NCI-H1105 (cell line): ENCODE measurements at places on chromosomes 5 and 9.

DNA sequence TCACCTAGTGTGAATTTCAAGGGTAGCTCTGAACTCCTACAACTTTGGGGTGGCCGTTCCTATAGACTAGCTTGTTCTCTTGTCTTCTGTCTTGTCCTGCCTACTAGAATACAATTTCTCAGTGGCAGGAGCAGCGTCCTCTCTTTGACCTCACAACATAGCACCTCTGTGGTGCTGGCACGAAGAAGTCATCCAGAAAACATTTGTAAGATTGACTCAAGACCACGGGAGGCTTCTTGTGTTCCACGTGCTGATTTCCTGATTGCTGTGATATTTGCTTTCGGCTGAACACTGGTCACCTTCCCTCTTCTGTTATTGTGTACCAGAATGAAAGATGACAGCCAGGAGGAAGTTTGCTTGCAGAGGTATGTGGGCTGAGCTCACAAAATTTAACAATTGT is 27.0 kb downstream of the SLC1A1 start:
- DNase-seq: no peak

GRCh38 chr9:72315089-72315509 is 49.9 kb downstream of the ZFAND5 start:
- DNase-seq: peak; percentile 36

GRCh38 chr5:24497591-24498157 is 147.1 kb downstream of the CDH10 start:
- DNase-seq: no peak

DNA sequence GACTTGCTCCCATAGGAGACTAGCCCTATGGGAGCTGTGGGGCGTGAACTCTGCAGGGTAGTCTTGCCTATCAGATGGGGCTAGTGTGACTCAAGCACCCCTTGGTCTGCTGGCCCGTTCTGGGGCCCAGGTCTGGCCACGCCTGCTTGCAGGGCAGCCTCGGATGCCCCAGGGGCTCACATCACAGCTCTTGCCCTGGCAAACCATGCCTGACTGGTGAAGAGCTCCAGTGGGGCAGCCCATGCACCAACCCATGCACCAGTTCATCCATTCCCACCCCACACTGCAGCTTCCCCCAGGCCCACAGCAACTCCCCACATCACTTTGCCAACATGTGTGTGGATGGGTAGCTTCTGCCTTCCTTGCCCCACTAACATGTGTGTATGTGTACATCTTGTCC is 93.9 kb upstream of the PRLR start:
- DNase-seq: no peak

DNA sequence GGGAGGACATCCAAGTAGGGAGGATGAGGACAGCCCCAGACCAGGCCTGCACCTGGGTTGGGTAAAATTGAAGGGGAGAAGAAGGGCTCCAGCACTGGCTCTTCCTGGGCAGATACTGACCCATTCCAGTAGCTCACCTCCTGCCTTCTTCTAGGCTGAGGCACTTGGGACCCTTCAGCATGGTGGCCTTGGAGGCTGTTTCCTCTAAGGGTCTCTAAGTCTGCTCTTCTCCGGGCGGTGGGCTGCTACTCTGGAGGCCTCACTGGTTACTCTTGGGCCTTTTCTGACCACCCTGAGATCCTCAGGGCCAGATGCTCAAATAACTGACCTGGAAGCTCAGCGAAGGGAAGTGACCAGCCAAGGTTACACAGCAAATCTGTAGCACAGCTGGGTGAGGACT is 2.8 kb upstream of the TIFAB start:
- DNase-seq: no peak

DNA sequence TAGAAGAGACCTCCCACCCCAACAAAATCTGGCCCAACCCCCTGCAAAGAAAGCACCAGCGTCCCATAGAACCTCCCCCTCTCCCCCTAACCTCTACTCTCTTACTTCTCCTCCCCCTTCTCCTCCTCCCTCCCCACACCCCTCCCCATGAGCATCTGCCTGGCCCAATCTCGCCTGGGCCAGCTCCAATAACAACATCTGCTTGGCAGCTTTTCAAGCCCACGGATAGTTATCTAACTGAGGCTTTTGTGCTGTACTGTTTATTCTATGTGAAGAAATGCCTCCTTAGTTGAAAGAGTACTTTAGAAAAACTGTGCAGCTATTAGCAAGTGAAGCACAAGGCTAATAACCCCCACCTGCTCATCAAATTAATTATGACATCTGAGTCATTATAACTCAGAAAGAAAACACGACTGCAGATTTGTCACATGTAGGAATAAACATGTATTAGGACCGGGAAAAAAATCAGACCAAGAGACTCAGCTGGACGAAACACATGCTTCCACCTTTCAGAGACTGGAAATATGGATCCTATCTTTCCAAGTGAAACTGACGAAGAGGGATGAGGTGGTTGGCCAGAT is 42.8 kb downstream of the NFIB start:
- DNase-seq: peak; percentile 96

GRCh38 chr5:160245506-160246086 is 16.3 kb downstream of the FABP6 start:
- no peak for DNase-seq

DNA sequence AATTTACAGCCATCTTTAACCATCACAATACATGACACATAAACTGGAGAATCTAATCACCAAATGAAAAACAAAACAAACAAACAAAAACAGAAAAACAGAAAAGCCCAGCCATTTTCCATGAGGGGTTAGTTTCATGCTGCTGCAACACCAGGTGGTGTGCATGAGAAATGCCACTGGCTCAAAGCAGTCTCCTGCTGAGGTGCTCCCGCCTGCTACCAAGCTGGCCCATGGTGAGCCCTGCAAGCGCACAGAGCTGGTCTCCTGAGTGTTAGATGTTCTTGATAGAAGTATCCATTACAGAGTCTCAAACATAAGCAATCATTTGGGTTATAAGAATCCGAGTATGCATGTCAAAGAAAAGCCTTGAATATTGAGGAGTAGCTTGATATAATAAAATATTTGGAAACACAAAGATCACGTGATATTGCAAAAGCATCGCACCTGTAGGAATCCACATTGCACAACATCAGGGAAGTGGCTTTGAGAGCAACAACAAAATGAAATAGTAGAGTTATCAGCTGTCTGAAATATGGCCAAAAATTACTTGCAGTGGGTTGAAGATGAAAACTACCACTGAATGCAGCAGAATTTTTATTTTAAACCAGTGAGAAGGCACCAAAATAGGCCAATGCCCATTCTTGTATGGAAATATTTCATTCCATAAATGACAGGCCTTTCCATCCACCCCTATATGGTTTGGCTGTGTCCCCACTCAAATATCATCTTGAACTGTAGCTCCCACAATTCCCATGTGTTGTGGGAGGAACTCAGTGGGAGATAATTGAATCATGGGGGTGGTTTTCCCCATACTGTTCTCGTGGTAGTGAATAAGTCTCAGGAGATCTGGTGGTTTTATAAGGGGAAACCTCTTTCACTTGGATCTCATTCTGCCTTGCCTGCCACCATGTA is 194.8 kb downstream of the SYK start:
- no peak for DNase-seq

- DNase-seq: no peak
Observed at GRCh38 chr9:81664638-81665222, 24.6 kb downstream of the TLE1 start.

DNA sequence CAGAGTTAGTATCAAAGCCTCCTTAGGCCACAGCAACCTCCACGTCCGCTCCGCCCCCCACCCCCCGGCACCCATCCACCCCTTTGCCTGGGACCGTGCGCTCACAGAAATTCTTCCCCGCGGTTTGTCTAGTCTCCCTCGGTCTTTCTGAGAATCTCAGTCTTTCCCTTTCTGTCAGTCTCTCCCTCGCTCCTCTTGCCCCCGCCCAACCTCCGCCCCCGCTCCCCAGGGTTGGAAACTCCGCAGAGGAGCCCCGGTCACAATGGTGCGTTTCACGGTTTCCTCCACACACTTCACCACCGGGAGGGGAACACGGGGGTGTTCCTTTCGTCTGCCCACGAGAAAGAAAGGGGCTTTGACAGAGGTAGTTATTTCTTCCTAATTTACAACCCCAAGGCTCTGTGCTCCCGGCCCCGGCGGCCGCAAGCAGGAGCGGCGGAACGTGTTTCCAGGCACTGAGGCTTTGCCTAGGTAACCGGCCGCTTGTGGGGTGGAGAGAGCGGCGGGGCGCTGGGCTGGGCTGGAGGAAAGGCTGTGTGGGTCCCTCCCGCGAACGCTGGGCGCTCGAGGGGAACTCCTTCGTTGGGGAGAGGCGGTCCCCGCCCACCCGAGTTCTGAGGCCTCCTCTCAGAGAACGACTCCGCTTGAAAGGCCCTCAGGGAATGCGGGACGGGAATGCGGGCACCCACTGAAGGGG is 2.1 kb downstream of the NR4A3 start:
- DNase-seq: peak; percentile 3

- DNase-seq: no peak
Observed at GRCh38 chr5:142869886-142870285, 99.7 kb downstream of the ARHGAP26 start.

DNA sequence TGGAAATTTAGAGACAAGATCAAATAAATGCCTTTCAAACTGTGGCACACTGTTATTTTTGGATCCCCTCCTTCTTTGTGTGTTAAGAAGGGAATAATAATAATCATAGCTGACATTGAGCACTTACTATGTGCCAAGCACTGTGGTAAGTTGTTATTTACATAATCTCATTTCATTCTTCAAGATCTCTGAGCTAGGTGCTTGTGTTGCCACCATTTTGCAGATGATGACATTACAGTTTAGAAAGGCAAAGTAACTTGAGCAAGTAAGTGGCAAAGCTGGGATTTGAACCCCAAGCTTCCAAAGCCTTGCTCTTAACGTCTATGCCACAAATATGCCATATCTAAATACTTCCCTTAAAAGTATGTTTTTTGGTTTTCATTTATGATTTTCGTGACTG is 121.8 kb upstream of the TMEM161B start:
- DNase-seq: no peak

DNA sequence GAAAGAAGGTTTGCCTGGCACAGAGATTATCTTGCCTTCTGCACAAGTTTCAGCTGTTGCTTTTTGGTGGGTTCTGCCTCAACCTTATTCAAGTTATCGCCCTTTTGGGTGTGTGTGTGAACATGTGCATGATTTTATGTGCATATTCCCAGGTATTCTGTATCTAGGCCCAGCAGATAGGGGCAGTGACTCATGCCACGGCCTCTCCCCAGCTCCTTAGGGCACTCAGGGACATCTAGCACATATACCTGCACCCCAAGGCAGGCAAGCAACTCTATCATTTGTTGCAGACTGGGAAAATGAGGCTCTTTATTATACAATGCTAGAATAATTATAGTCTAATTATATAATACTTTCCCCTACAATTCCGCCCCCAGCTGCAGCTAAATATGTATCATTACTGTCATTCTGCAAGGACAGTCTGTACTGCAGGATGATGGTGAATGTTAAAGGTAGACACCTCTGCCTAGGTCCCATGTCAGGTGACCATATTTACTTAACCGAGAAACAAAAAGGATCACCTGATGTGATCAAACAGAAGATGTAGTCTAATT is 128.9 kb downstream of the PDE8B start:
- no peak for DNase-seq
